ENCODE measurements at places on chromosomes 12 and 14.

DNA sequence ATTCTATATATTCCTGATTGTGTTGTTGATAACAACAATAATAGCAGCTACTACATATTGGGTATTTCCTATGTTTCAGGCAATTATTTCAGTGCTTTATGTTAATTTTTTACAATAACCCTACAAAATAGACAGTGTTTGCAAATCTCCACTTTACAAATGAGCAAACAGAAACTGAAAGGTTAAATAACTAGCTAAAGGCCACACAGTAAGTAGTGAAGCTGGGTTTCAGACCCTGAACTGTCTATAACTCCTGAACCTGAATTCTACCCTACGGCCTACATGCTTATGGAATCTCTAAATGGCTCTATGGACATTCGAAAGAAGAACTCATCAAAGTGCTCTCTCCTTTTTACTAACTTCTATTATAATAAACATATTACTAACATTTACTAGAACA, 19.7 kb upstream of the NUDT4 start:
- no peaks in the 10 kb centered on the region for H3K36me3 ChIP-seq
- no peak overlapping the region for H3K4me3 ChIP-seq
- H3K4me1 ChIP-seq = no peaks in the 10 kb centered on the region

- H3K4me3 ChIP-seq = no peak overlapping the region
- DNase-seq = peak; percentile 83
- H3K4me1 ChIP-seq = peaks cover 23% of the 10 kb centered on the region
These were observed 126.1 kb downstream of the SMOC1 start for GRCh38 chr14:70005281-70005805.

DNA sequence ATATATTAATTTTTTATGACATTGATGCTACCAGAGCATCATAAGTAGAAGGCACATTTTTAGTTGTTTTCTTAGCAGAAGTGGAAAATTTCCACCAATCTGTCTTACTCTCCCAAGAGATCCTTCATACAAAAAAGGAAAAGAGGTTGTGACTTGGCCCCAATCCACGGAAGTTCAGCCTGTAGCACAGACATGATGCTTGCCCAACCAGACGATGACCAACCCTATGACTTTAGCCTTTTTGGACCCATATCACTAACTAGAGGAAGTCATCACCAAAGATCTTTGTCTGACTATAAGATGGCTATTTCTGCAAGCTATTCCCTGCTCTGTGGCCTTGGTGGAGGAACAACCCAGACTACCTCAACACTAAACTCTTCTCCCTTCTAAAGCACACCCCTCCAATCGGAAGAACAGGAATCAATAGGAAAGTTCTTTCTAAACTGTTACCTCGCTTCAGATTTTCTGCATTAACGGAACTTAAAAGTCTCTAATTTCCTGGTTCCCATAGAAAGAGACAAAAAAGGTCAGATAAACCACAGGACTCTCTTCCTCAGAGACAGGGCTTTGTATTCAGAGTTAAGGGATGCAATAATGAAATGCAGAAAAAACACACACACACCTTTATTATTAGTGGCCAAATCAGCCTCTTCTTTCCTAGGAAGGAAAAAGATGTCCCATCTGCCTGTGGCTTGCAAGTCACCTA, 4.1 kb upstream of the RHOJ start:
- no peak overlapping the region for H3K4me3 ChIP-seq
- no peak for DNase-seq
- H3K27me3 ChIP-seq = no peaks in the 10 kb centered on the region
- H3K36me3 ChIP-seq = no peaks in the 10 kb centered on the region

GRCh38 chr12:121114019-121114639, 18.5 kb upstream of the P2RX7 start:
- no peaks in the 10 kb centered on the region for H3K27me3 ChIP-seq
- H3K4me1 ChIP-seq = peaks cover 12% of the 10 kb centered on the region
- H3K27ac ChIP-seq = no peak overlapping the region
- DNase-seq = no peak
- H3K4me3 ChIP-seq = no peak overlapping the region

GRCh38 chr14:95395098-95395737, 75.5 kb upstream of the CLMN start:
- no peak overlapping the region for H3K27ac ChIP-seq
- H3K27me3 ChIP-seq = no peaks in the 10 kb centered on the region
- no peak overlapping the region for H3K4me3 ChIP-seq
- no peaks in the 10 kb centered on the region for H3K36me3 ChIP-seq
- no peaks in the 10 kb centered on the region for H3K4me1 ChIP-seq
- no peak for DNase-seq

DNA sequence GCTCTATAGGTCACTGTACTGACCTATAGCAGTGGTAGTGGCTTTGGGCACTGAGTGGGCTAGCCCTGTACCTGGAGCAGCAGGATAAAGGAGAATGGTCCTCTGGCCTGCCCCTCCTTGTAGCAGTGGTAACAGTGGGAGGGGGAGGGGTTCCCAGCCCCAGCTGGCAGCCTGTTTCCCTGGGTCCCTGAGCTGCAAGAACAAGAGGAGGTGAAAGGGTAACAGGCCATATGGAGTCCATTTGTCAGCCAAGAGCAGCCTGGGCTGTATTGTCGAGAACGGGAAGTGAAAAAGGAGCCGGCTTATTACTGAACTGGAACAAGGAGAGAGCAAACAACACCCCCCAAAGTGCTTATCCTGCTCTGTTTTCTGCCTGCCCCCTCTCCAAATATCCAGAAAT, 73.8 kb upstream of the SRSF5 start:
- peaks cover 39% of the 10 kb centered on the region for H3K4me1 ChIP-seq
- no peaks in the 10 kb centered on the region for H3K36me3 ChIP-seq
- no peaks in the 10 kb centered on the region for H3K27me3 ChIP-seq
- DNase-seq = no peak
- H3K4me3 ChIP-seq = no peak overlapping the region
- H3K27ac ChIP-seq = no peak overlapping the region

- peaks cover 21% of the 10 kb centered on the region for H3K4me1 ChIP-seq
- H3K4me3 ChIP-seq = no peak overlapping the region
- no peaks in the 10 kb centered on the region for H3K27me3 ChIP-seq
- no peak for DNase-seq
- 0 out of 2 replicates have a peak, but pooled peaks cover 2% of the 10 kb centered on the region for H3K36me3 ChIP-seq
These were observed 20.3 kb downstream of the HEBP1 start for GRCh38 chr12:12979731-12980259.

DNA sequence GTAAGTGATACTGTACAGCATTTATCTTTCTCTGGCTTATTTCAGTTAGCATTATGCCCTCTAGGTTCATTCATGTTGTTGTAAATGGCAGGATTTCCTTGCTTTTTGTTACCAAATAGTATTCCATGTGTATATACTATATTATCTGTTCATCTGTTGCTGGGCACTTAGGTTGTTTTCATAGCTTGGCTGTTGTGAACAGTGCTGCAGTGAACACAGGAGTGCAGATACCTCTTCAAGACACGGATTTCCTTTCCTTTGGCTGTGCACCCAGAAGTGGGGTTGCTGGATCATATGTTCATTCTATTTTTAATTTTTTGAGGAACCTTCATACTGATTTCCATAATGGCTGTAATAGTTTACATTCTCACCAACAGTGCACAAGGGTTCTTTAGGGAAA, 21.5 kb downstream of the EP400 start:
- no peak for DNase-seq
- no peak overlapping the region for H3K4me3 ChIP-seq
- no peaks in the 10 kb centered on the region for H3K27me3 ChIP-seq
- no peaks in the 10 kb centered on the region for H3K36me3 ChIP-seq
- no peak overlapping the region for H3K27ac ChIP-seq
- no peaks in the 10 kb centered on the region for H3K4me1 ChIP-seq

GRCh38 chr14:77322250-77322902, 1.5 kb downstream of the GSTZ1 start:
- no peak for DNase-seq
- 0 out of 2 replicates have a peak, but pooled peaks cover 3% of the 10 kb centered on the region for H3K4me1 ChIP-seq
- no peaks in the 10 kb centered on the region for H3K36me3 ChIP-seq
- H3K27ac ChIP-seq = peak overlapping the region; percentile 100

DNA sequence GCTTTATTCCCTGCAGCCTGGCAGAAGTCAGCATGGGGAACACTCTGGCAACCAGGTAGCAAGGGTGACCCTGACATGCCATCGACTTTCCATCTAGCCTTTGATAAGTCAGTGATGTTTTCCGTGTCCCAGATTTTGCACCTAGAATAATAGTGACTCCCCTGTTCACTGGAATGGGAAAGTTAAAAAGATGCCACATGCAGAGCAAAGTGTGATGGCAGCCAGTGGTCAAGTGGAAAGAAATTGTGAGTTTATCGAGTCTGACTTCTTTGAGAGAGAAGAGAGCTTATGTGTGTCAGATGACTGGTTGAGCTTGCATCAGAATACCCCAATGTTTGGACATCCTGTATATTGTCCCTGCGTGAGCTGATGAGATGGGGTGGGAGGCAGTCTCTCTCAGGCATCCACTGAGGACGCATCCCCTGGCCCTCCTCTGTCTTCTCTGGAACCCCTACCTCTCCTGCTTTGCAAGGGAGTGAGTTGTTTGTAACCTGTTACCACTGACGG, 148.5 kb downstream of the GCH1 start:
- no peak overlapping the region for H3K4me3 ChIP-seq
- no peaks in the 10 kb centered on the region for H3K36me3 ChIP-seq
- no peak for DNase-seq
- H3K27ac ChIP-seq = no peak overlapping the region
- no peaks in the 10 kb centered on the region for H3K27me3 ChIP-seq
- H3K4me1 ChIP-seq = no peaks in the 10 kb centered on the region

GRCh38 chr12:122266230-122266901, at the start of gene VPS33A:
TSS of gene VPS33A (minus strand) at chr12:122266494. CDS start at chr12:122266408, 86 bp downstream.
- H3K27me3 ChIP-seq = no peaks in the 10 kb centered on the region
- peaks cover 2% of the 10 kb centered on the region for H3K36me3 ChIP-seq
- H3K4me3 ChIP-seq = peak within 1 kb of the TSS; percentile 65
- H3K27ac ChIP-seq = peak within 1 kb of the TSS; percentile 96
- no peaks in the 10 kb centered on the region for H3K4me1 ChIP-seq
- peak; percentile 97 for DNase-seq

DNA sequence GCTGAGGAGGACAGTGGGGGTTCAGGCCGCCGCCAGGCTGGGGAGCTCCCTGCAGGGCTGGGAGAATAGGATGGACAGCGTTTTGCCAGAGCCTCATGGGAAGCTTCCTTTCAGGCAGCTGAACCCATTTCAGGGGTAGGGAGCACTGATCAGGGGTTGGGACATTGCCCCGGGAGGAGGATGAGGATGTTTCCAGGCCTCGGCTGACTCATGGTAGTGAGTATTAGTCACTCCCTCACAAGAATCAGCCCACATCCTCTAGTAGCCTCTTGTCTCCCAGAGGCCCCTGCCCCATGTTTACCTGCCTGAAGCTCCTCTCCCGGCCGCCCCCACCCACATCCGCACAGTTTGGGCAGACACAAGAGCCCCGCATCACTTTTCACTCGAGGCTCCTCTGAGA, 89.8 kb downstream of the ZFP36L1 start:
- no peaks in the 10 kb centered on the region for H3K27me3 ChIP-seq
- H3K27ac ChIP-seq = no peak overlapping the region
- no peak overlapping the region for H3K4me3 ChIP-seq
- H3K36me3 ChIP-seq = no peaks in the 10 kb centered on the region
- DNase-seq = no peak

GRCh38 chr14:92685784-92686355, 62.6 kb downstream of the LGMN start:
- H3K27ac ChIP-seq = no peak overlapping the region
- no peaks in the 10 kb centered on the region for H3K4me1 ChIP-seq
- H3K27me3 ChIP-seq = no peaks in the 10 kb centered on the region
- H3K36me3 ChIP-seq = no peaks in the 10 kb centered on the region

- no peak for DNase-seq
- H3K27ac ChIP-seq = peak overlapping the region; percentile 39
- H3K36me3 ChIP-seq = peaks cover 2% of the 10 kb centered on the region
- peaks cover 11% of the 10 kb centered on the region for H3K4me1 ChIP-seq
- no peak overlapping the region for H3K4me3 ChIP-seq
These were observed 30.5 kb upstream of the AP4S1 start for GRCh38 chr14:30994681-30995620.

- no peak for DNase-seq
- H3K4me1 ChIP-seq = no peaks in the 10 kb centered on the region
These were observed 277.1 kb downstream of the FOXG1 start for GRCh38 chr14:29043737-29044136.

DNA sequence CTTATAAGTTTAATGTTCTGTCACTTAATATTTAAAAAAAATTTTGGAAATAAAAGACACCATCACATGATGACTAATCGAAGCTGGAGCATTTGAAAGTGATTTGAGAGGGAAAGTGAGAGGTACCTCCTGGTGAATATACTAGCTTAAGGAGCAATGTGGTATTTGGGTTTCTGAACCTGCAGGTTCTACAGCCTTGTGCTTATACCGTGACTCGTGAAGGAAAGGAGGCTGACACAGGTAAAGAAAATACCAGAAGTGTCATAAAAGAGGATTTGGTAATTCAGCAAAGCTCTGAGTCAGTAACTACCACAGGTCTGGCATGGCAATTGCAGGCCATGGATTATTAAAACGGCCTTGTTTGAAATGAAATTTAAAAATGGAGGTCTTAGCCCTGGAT, 151.0 kb downstream of the SLC38A4 start:
- no peaks in the 10 kb centered on the region for H3K27me3 ChIP-seq
- H3K36me3 ChIP-seq = no peaks in the 10 kb centered on the region
- H3K4me3 ChIP-seq = no peak overlapping the region
- no peak for DNase-seq

- H3K27me3 ChIP-seq = no peaks in the 10 kb centered on the region
- no peak overlapping the region for H3K27ac ChIP-seq
- H3K4me3 ChIP-seq = no peak overlapping the region
- H3K36me3 ChIP-seq = no peaks in the 10 kb centered on the region
- no peaks in the 10 kb centered on the region for H3K4me1 ChIP-seq
- no peak for DNase-seq
These were observed 140.8 kb downstream of the GCH1 start for GRCh38 chr14:54761835-54762234.

DNA sequence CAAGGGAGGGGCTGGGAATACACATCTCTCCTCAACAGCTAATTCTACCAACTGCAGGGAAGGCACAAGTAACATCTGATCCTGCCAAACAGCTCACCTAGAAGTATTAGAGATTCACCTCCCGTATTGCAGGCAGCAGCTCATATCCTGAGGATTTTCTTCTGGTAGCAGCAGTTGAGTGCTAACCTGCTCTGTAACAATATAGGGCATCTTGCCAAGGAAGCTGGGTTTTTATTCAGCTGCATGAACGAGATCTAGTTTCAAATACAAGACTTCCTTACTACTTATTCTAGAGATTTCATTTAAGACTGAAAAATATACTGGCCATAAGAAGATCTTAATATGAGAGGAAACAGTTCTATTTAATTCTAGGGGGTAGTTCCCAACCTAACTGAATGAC, 261.4 kb upstream of the USP15 start:
- H3K36me3 ChIP-seq = no peaks in the 10 kb centered on the region
- no peaks in the 10 kb centered on the region for H3K4me1 ChIP-seq
- no peaks in the 10 kb centered on the region for H3K27me3 ChIP-seq
- H3K4me3 ChIP-seq = no peak overlapping the region
- H3K27ac ChIP-seq = no peak overlapping the region
